AML-193 (cell line): ENCODE measurements at places on chromosomes 12 and 14.

DNA sequence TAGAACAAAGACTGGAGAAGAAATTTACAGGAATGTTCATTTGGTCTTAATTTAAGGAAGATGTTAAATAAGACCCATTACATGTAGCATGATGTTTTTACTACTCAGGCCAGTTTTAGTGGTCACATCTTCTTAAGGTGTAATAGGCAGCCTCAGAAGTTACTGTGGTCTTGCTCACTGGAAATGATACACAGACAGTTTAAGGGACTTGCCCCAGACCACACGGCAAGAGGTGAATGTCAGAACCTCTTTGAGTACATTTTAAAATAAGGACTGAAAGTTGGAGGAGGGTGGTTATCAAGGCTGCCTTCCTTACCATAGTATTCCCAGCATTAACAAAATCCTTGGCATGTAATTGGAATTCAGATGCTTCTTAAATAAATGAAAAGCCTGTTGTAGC lies 37.9 kb downstream of the LRRK2 start:
- no peak for DNase-seq

GRCh38 chr14:33799705-33800570 lies 150.9 kb downstream of the EGLN3 start:
- no peak for DNase-seq

GRCh38 chr12:50110127-50110761 lies 1.8 kb upstream of the COX14 start:
- no peak for DNase-seq

GRCh38 chr14:100609331-100609870 lies 22.2 kb upstream of the BEGAIN start:
- no peak for DNase-seq

DNA sequence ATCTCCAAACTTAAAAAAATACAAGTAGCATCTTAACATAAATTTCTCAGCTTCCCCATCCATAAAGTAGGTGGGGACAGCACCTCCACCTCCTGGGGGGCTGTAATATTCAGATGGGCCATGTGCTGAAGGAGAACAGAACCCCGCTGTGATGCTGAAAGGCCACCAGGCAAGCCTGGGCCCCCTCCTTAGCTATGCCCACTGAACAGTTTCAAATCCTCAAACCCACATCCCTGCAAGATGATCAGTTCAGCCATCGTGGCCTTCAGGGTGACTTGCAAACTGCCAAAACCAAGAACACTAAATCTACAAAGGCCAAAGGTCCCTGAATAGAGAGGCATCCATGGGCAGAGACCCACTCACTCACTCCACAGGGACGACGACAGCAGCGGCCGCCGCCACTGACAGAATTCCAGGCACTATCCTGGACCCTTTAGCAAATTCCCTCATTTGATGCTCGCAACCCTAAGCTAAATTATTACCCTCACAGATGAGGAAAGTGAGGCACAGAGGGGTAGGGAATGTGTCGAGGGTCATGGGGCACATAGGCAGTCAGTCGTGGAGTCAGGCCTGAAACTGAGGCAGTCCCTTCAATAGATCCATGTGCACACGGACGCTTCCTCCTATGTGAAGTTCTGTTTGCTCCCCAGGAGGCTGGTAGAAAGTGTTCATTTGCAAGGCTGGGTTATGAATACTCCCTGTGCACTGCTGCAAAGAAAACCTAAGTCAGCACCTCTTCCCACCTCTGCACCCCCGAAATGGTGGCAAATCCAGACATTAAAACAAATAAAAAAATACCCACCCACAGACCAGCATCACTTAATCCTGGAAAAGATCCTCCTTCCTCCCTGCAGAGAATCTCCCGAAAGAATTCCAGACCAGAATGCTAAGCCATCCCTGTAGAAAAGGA lies 5.9 kb downstream of the ITPK1 start:
- no peak for DNase-seq

DNA sequence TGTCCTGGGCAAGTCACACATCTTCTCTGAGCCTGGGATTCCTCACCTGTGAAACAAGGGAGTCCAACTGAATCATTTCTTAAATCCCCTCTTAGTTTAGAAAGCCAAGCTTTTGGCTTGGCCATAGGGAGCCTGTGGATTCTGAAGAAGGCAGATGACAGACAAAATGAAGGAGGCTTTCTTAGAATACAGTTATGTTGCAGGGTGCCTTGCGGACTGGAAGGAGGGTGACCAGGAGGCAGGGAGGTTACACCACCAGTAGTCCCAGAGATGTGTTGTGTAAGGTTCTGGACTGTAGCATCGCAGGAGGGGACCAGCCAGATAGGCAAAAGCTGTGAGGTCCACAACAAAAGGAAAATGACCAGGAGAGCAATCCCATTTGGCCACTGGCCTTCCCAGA lies 8.2 kb upstream of the ACVR1B start:
- no peak for DNase-seq

- no peak for DNase-seq
These were observed at the start of gene LRRC9 for GRCh38 chr14:59919570-59920377. LRRC9 (plus strand) TSS chr14:59920144.

GRCh38 chr12:2190085-2190484 lies 137.3 kb downstream of the CACNA1C start:
- DNase-seq = no peak

- no peak for DNase-seq
These were observed 7.0 kb downstream of the CCDC63 start for GRCh38 chr12:110853836-110854235.

- no peak for DNase-seq
These were observed 39.3 kb upstream of the AMN start for GRCh38 chr14:102883089-102883541.

- DNase-seq = peak; percentile 74
These were observed 14.8 kb downstream of the PROX2 start for GRCh38 chr14:74860899-74861733.

DNA sequence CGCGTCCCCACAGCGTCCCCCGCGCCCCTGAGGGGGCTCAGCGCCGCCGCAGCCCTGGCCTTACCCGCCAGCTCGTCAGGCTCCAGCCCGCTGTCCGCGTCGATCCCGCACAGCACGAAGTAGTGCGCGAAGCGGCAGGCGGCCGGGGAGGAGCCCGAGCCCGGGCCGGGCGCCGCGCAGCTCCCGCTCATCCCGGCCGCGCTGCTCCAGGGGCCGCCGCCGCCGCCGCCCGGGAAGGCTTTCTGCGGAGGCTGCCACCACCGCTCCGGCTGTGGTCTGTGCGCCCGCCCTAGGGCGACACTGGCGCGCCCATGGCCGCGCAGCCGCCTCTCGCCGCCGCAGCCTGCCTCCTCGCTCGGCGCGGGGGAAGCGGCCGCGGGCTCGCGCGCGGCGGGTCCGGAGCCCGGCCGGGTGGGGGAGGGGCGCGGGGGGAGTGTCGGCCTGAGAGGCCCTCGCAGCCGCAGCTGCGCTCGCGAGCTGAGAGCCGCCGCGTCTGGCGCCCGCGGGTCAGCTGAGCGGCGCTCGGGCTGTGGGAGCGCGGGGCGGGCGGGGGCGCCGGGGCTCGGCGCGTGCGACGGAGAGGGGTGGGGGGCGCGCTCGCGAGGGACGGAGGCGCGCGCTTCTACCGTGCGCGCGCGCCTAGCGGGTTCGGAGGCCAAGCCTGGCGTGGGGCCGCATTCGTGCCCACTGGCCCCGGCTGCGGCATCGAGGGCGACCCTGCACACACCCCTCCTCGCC lies at the start of gene DENND5B:
Gene DENND5B (minus strand): TSS at position 495 of the 738 bp plus-strand sequence. CDS start 304 bp downstream, at position 191.
- no peak for DNase-seq

GRCh38 chr14:105577314-105577861 lies 51.0 kb downstream of the TMEM121 start:
- DNase-seq = no peak

GRCh38 chr12:125018356-125018755 lies 24.9 kb downstream of the BRI3BP start:
- no peak for DNase-seq

GRCh38 chr14:60845523-60845922 lies 111.0 kb downstream of the MNAT1 start:
- peak; percentile 47 for DNase-seq

GRCh38 chr12:123085066-123085465 lies 65.8 kb downstream of the PITPNM2 start:
- DNase-seq = no peak

GRCh38 chr12:52627395-52628110 lies 9.2 kb upstream of the KRT73 start:
- no peak for DNase-seq

GRCh38 chr12:10940389-10940788 lies 1.3 kb upstream of the TAS2R14 start:
- no peak for DNase-seq

DNA sequence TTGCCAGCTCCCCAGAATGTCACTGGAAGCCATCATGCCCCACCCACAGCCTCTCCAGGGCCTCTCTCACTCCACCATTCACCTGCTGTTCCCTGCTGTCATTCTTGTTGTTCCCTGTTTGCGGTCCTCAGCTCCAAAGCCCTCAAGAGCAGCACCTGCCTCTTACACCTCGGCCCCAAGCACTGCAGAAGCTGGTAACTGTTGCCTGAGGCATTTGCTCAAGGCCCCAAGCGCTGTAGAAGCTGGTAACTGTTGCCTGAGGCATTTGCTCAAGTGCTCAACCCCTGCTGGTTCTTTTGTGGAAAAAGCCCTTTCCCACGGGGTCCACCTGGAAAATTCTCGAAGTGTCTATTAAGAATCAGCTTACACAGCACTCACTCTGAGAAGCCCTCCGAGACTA lies 78.0 kb downstream of the ARL6IP4 start:
- DNase-seq = no peak

- DNase-seq = no peak
These were observed 29.9 kb upstream of the YBX3 start for GRCh38 chr12:10753059-10753458.

- no peak for DNase-seq
These were observed 62.0 kb downstream of the TMCC3 start for GRCh38 chr12:94588346-94588745.

GRCh38 chr12:77010691-77011548 lies 54.4 kb downstream of the E2F7 start:
- peak; percentile 42 for DNase-seq

GRCh38 chr12:7695566-7696197 lies at the start of gene GDF3:
GDF3 (minus strand) TSS chr12:7695775; CDS start chr12:7695728, 47 bp downstream.
- DNase-seq = no peak

GRCh38 chr12:32198555-32198954 lies 91.9 kb downstream of the BICD1 start:
- DNase-seq = no peak

DNA sequence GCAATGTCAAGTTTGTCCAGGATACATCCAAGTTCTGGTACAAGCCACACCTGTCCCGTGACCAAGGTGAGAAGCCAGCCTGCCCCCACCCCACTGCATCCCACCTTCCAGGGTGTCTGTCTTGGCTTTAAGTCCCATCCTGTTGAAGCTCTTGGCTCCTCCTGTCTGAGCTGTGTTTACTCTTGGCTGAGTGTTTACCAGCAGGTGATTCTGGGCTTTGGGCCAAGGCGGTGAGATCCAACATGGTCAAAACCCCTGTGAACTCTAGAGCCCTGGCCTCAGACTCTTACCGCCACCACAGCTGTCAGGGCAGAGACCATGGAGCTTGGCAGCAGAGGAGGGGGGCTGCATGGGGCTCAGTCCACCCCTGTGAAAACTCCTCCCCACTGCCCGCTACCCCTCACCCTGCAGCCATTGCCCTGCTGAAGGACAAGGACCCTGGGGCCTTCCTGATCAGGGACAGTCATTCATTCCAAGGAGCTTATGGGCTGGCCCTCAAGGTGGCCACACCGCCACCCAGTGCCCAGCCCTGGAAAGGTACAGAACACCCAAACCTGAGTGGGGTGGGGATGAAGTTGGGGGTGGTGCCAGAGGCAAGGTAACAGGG lies 11.6 kb downstream of the TNS2 start:
- DNase-seq = no peak

DNA sequence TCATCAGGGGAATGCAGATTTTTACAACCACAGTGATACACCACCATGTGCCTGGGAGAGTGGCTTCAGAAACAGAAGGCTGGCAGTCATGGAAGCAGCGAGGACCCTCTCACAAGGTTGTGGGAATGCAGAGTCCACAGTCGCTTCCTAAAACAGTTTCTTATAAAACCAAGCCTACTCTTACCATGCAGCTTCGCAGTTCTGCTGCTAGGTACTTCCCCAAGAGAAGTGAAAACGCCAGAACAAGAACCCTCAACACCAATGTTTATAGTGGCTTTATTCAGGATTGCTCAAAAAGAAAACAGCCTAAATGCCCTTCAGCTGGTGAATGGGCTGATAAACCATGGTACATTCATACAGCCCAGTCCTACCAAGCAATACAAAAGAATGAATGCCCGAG lies 87.2 kb downstream of the DDX51 start:
- no peak for DNase-seq
